ENCODE measurements at places on chromosomes 2 and 18. TPM values are rescaled to one million over a fixed set of nuclear protein-coding genes. Genes with fewer than 3 reads are reported as not detected.

Gene FBXO36
- 12.1 TPM for total RNA-seq

Gene DUSP2
- total RNA-seq = 5.8 TPM

Gene CD8B
- total RNA-seq = not detected

Gene SPATA3
- not detected for total RNA-seq

GRCh38 chr2:70086278-70086837 lies 919 bp upstream of the PCBP1 start:
- DNase-seq = peak; percentile 89

- DNase-seq = no peak
Measured at GRCh38 chr2:124975648-124976047, 950.6 kb downstream of the CNTNAP5 start.

DNA sequence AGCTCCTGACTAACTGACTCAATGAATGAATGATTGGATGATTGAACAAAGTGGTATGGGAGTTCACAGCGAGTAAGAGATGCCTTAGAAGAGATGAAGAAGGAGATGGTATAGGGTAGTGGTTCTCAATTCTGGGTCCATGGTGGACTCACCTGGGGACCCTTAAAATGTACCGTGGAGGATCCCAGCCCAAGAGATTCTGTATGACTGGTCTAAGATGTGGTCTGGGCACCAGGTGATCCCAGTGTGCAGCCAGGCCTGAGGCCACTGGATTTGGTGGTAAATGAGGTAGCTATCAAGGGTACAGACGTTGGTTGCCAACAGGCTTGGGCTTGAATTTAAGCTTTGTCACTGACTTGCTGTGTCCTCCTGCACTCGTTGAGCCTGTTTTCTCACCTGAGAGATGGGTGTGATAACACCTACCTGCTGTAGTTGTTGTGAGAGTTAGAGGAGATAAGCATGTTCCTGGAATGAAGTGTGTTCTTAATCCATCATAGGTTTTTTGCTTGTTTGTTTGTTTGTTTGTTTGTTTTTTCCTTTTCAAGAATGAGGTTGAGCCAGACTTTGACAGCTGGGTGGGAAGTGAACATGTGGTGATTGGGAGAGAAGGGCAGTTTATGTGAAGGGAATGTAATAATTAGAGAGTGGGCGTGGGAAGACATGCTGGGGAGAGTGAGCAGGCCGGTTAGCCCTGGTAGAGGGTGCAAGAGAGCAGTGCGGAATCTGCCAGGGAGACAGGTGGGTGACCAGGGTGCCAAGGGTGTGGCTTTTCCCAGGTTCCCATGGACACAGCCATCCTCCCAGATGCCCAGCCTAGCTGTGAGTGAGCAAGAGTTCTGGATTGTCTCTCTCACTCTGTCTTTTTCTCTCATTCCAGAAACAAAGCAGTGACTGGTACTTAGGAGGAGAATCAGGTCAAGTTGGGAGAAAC lies 31.4 kb upstream of the IL1B start:
- peak; percentile 17 for DNase-seq

DNA sequence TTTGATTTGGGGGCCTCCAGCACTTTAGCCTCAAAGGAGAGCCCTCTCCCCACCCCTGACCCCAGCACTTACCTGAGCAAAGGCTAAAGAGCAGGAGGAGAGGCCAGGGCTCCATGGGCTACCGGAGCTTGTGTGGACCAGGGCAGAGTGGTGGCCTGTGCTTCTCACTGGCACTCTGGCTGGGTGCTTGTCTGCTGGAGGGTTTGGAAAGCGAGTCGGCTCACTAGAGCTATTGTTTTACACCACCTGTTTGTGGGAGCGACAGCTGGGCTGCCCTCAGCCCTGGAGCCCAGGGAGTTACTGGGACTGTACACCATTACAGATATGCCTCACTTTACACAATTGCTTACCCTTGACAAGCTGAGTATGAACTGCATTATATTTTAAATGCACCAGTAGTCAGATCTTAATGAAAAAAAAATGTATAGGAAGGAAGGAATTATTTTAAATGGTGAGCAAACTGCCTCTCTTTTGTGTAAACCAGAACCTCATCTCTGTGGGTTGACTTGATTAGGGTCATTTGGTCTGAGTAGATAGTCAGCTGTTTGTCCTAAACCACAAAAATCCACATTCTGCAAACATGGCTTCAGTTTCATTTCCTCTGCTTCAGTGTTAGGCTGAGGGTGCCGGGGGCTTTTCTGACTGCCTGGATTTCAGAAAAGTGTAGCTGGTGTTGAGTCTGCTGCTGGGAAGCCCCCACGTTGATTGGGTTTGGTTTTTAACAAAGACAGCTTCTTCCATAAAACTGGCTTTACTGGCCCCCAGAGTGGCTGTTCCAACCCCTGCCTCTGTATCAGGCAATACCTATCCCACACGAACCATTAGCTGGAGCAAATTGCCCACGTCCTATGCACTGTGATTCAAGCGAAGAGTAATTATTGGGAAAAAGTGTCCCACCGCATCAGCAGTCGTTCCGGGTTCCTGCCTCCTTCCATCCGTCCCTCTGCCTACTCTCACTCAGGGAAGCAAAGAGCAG lies at the start of gene CHRNA1:
TSS of gene CHRNA1 (minus strand) at position 193 of the 976 bp plus-strand sequence. CDS start at position 115, 78 bp downstream.
- DNase-seq = no peak
